A549 (cell line): ENCODE measurements at places on chromosomes 2 and 18.

DNA sequence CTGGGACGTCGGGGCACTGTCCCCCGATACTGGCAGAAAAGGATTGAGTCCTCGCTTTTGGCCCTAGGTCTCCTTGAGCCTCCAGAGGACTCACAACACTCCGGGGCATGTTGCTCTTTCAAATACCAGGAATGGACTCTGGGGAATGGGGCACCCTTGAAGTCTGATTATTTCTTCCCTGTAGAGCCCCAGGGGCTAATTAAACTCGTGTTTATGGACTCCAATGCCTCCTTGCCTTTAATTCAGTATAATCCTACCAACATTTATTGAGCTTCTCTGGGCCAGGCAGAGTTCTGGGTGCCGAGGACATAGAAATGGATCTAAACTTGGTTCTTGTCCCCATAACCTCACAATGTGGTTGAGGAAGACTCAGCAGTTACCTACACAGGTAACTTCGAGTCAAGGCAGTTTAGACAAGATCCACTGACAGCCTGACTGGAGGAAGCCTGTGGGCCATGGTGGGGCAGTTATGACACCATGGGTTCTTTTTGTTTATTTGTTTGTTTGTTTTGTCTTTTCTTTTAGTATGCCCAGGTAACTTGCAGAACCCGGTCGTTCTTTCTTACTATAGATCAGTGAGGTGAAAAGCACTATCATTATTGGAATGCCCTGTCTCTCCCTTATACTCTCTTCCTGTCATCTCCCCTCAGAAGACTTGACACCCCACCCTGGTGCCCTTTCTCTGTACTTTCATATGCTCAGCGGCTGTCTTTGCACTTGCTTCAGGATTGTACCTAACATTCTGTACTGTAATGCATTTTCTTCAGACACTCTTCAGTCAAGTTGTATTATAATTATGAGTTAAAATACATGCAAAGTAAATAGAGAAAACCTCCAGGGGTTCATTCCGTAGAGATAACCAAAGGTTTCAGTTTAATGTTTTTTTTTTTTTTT lies 3.2 kb downstream of the CFLAR start:
- DNase-seq, result no peak

GRCh38 chr2:191631754-191632153 lies 46.2 kb upstream of the NABP1 start:
- no peak for DNase-seq

- DNase-seq, result no peak
These were observed 77.8 kb upstream of the CCDC195 start for GRCh38 chr2:224793946-224794345.

- DNase-seq, result no peak
These were observed 75.0 kb upstream of the BZW1 start for GRCh38 chr2:200736646-200737274.

- DNase-seq, result no peak
These were observed 2.5 kb upstream of the KYNU start for GRCh38 chr2:142875010-142875409.

GRCh38 chr2:73925033-73925704 lies 1.5 kb upstream of the DGUOK start:
- peak; percentile 49 for DNase-seq

GRCh38 chr2:203722411-203722810 lies 16.0 kb downstream of the CD28 start:
- no peak for DNase-seq

GRCh38 chr2:150675807-150676206 lies 188.3 kb upstream of the RND3 start:
- no peak for DNase-seq

- DNase-seq, result no peak
These were observed 79.6 kb downstream of the GAREM1 start for GRCh38 chr18:32391126-32391525.

DNA sequence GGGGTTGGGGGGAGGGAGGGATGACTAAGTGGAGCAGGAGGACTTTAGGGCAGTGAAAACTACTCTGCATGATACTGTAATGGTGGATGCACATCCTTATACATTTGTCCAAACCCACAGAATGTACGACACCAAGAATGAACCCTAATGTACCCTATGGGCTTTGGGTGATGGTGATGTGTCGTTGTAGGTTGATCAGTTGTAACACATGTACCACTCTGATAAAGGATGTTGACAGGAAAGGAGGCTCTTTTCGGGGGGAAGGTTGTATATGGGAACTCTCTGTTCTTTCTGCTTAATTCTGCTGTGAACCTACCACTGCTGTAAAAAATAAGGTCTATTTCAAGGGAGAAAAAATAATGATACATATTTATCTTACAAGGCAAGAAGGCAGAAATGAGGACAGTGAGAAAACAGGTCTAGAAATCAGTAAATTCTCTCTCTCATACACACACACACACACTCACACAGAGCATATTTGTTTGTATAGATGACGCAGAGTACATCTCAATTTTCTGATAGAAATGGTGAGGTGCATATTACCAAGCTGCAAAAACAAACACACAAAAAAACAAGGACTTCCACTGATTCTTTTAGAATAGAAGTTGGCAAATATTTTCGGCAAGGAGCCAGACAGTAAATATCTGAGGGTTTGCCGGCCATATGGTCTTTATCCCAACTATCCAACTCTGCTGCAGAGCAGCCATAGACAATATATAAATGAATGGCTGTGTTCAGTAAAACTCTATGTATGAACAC lies 20.2 kb downstream of the FAM124B start:
- no peak for DNase-seq

GRCh38 chr2:70785137-70785911 lies 5.1 kb downstream of the FIGLA start:
- DNase-seq, result peak; percentile 49

- no peak for DNase-seq
These were observed 38.0 kb downstream of the ACKR3 start for GRCh38 chr2:236607471-236608187.

GRCh38 chr18:9478545-9478944 lies 3.2 kb downstream of the RALBP1 start:
- DNase-seq, result no peak

GRCh38 chr2:79994161-79994560 lies 310.4 kb downstream of the LRRTM1 start:
- no peak for DNase-seq

- DNase-seq, result no peak
These were observed 17.8 kb downstream of the CTAGE1 start for GRCh38 chr18:22399949-22400348.

DNA sequence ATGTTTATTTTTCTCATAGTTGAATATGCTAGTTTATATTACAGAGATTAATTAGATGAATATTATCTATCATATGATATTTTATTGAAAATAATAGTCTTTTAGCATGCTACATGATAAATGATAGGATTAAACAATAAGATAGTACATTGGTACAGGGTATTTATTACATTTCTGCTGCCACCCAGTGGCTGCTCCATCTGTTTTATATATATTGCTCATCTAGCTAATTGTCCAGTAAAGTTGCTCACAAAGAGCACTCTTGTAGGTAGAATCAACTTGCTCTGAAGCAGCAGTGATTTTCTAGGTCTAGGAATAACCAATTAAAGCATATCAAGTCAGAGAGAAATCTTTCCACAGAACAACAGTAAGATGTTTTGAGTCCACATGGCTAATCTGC lies 183.3 kb downstream of the ASXL3 start:
- peak; percentile 4 for DNase-seq

- DNase-seq, result no peak
These were observed 1.1 kb upstream of the ONECUT2 start for GRCh38 chr18:57433934-57434535.

GRCh38 chr2:73172963-73173362 lies 29.4 kb upstream of the NOTO start:
- DNase-seq, result no peak

DNA sequence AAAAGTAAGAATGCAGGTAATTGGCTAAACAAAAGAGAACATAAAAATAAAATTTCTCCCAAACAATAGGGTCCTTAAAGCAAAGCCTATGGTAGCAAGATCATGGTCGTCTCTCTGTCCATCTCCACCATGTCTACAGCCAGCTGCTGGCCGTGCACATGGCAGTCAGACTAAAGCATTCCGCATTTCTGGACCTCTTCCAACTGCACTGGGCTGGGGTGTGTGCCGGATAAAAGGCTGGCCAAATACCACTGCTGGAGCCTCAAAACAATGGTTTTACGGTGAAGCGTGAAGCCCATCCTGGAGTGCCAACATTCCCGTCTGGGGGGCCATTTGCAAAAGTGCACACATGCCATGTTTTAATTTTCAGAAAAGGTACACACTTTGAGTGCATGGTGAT lies 74.8 kb upstream of the PIEZO2 start:
- DNase-seq, result no peak

DNA sequence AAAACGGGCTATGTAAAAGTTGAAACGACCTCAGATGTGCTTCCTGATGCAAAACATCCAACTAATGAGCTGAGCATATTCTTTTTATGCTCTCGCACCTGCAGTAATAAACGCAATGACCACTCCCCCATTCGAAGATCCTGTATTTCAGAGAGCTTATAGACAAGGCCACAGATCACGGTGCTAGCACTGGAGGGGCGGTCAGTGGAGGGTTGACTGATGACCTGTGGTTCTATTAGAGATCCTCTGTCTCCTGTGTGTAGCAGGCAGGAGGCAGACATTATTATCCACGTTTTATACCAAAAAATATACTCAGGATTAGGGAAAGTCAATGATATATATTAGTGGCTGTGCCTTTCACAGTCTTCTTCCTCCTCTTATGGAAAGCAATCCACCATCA lies 457.0 kb downstream of the CNTNAP5 start:
- DNase-seq, result no peak

GRCh38 chr2:219434718-219435525 lies at the start of gene SPEG:
Gene SPEG (plus strand): TSS chr2:219434843. CDS start chr2:219434978, 135 bp downstream.
- DNase-seq, result no peak

DNA sequence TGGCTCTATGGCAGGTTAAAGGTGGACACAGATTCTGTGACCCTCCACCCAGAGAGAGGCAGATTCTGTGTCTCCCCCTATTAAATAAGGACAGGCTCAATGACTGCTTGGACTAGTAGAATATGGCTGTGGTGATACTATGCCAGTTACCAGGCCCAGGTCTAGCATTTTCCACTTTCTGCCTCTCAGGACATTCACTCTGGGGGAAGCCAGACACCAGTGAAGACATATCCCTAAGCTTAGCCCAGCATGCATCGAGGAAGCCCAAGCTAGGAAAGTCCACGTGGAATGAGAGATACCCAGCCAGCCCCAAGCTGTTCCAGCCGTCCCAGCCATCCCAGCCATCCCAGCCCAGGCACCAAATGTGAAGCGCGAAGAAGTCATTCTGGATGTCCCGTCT lies 40.3 kb downstream of the ST6GAL2 start:
- no peak for DNase-seq

GRCh38 chr2:96970910-96971309 lies 15.5 kb downstream of the FAM178B start:
- no peak for DNase-seq

GRCh38 chr2:112160283-112161250 lies 22.4 kb downstream of the FBLN7 start:
- no peak for DNase-seq

DNA sequence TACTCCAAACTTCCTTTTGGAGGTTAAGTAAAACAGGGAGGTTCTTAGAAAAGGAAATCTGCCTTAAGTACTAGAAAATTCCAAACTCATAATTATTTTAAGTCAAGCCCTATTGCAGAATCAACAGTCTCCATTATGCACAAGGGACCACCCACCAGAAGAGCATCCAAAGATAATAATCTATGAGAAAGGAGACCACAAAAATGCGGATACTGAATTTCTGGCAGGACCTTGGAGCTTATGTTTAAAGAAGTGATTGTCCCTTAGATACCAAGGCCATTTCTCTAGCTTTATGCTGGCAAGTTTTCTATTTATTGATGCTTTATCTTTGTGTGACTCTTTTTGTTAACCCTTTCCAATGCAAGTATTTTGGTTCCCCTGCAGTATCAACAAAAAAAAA lies 404.0 kb upstream of the MMADHC start:
- DNase-seq, result no peak

DNA sequence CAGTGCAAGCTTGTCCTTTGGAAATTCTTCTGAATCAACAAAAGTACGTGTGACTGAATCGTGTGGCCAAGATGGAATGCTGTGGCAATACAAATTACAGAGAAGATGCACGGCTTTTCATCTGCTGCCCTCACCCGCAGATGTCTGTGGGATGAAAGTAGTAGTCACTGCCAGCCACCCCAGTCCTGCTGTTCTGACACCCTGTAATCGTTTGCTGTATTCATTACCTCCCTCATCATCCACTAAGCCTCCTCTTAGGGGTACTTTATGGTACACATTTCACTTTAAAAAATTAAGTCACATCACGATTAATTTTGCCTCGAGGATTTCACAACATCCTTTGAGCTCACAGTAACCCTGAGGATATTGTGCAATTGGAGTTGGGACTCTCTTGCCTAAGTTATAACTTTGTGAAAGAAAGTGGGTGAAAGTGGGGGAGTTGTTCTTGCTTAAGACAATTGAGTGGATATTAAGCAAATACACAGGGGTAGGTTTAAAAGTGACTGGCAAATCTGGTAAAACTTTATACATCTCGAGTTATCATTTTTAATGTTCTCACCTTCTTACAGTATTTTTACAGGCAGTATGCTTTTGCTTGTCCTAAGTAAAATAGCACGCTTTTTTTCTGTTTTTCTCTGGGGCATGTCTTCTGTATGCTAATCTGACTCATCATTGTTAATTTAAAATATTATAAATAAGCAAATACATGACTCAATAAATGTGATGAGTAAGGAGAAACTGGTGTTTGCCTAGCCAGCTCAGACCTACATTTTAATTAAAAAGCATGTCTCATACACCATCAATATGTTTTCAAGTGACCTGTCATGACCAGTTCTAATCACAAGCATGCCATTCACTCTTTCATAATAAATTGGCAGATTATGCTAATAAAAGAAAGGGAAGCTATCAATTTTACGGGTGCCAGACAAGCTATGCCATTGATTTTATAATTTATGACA lies 680.9 kb downstream of the IRS1 start:
- DNase-seq, result peak; percentile 91

DNA sequence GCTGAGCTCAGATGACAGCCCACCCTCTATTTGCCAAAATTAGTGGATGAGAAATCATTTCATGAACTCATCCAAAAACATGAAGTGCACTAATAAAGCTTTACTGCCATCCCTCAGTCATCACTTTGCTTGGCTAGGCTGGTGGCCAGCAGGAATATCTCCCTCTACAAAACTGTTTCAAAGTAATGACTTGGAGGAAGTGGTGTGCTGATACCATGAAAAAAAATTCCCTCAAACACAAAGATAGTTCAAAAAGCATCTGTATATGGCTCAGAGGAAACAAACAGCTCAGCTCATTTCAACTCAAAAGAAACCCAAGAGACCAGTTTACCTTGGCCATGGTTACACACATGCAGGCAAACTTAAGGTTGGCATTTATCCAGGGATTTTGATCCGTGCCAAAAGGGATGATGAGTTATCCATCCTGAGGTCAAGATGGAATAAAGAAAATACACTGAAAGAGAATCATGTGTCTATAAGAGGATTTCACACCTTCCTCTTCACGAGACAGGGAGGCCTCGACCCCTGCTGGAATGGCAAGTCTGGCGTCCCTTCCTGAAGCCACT lies 18.4 kb upstream of the WIPF1 start:
- DNase-seq, result no peak

GRCh38 chr2:187862715-187863114 lies 308.5 kb upstream of the TFPI start:
- DNase-seq, result no peak

GRCh38 chr2:233658610-233659009 lies 13.1 kb upstream of the UGT1A9 start:
- DNase-seq, result no peak
